ENCODE measurements at places on chromosomes 2 and 18. TPM values are rescaled to one million over a fixed set of nuclear protein-coding genes. Genes with fewer than 3 reads are reported as not detected.

CPO gene
- 0.17 TPM for total RNA-seq

IL36G gene
- not detected for total RNA-seq

HOXD10 gene
- not detected for total RNA-seq

AOX1 gene
- total RNA-seq: 19.4 TPM

LRATD1 gene
- not detected for total RNA-seq

RESP18 gene
- not detected for total RNA-seq

CYS1 gene
- total RNA-seq: 5.0 TPM

ONECUT2 gene
- not detected for total RNA-seq

KLHL41 gene
- total RNA-seq: 2.5 TPM

GIGYF2 gene
- total RNA-seq: 44.6 TPM

DES gene
- total RNA-seq: 2.4 TPM

POLR1B gene
- total RNA-seq: 11.1 TPM

WDSUB1 gene
- 12.7 TPM for total RNA-seq

IRS1 gene
- total RNA-seq: 11.7 TPM

EHD3 gene
- total RNA-seq: 12.8 TPM

RSAD2 gene
- total RNA-seq: under 0.01 TPM

ALKAL2 gene
- not detected for total RNA-seq

ANKRD62 gene
- total RNA-seq: not detected

DPP4 gene
- total RNA-seq: 48.4 TPM

SGPP2 gene
- under 0.01 TPM for total RNA-seq

All from bronchial smooth muscle cell (primary cell).